ENCODE measurements at places on chromosomes 16 and 17. TPM values are rescaled to one million over a fixed set of nuclear protein-coding genes. Genes with fewer than 3 reads are reported as not detected.

Gene DRC3
- total RNA-seq = 3.3 TPM

GRCh38 chr16:88472637-88473205, 19.6 kb downstream of the ZFPM1 start:
- H3K4me3 ChIP-seq = no peak overlapping the region
- H3K27me3 ChIP-seq = no peaks in the 10 kb centered on the region
- DNase-seq = no peak
- H3K27ac ChIP-seq = no peak overlapping the region

- H3K4me1 ChIP-seq = peaks cover 21% of the 10 kb centered on the region
- H3K27ac ChIP-seq = no peak overlapping the region
- peaks cover 53% of the 10 kb centered on the region for H3K36me3 ChIP-seq
- peak; percentile 82 for DNase-seq
- no peak overlapping the region for H3K4me3 ChIP-seq
- no peaks in the 10 kb centered on the region for H3K27me3 ChIP-seq
These were observed 7.1 kb downstream of the HAS3 start for GRCh38 chr16:69112285-69113129.

GRCh38 chr17:72946696-72947095, 145.8 kb downstream of the SLC39A11 start:
- H3K36me3 ChIP-seq = no peaks in the 10 kb centered on the region
- no peaks in the 10 kb centered on the region for H3K4me1 ChIP-seq
- no peak for DNase-seq
- H3K4me3 ChIP-seq = no peak overlapping the region
- H3K27me3 ChIP-seq = no peaks in the 10 kb centered on the region

- H3K36me3 ChIP-seq = peaks cover 98% of the 10 kb centered on the region
- no peak overlapping the region for H3K27ac ChIP-seq
- peaks cover 31% of the 10 kb centered on the region for H3K4me1 ChIP-seq
These were observed 6.8 kb downstream of the GABARAPL2 start for GRCh38 chr16:75572864-75573542.

DNA sequence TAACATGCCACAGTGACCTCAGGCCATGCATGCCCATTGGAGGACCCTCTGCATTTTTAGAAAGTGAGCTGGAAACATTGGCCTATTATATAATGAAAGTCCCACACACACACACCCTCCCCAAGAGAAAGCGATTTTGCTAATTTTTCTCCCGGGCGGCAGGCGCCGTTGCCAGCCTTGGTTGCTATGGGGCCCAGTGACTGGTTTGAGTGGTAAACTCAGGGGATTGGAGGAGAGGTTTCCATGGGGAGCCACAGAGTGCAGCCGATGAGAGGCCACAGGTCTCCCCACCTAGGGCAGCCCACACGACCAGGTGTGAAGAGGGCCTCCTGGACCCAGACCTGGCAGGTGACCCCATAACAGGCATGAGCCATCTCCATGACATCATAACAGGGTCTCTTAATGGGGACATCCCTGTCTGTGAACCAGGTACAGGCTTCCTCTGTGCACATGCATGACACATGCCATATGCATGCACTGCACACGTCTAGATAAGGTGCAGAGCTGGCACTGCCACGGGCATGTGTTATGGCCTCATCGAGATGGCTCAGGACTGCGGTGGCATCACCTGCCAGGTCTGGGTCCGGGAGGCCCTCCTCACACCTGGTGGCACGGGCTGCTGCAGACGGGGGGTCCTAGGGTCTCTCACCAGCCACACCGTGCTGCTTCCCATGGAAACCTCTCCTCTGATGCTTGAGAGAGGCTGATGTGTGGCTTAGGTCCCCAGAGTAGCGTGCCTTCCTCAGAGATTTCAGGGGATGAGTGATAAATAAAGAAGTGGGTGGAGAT, 144.1 kb downstream of the RBFOX3 start:
- no peaks in the 10 kb centered on the region for H3K4me1 ChIP-seq
- H3K4me3 ChIP-seq = no peak overlapping the region
- H3K27me3 ChIP-seq = peaks cover 22% of the 10 kb centered on the region
- no peak for DNase-seq
- no peak overlapping the region for H3K27ac ChIP-seq

All from upper lobe of right lung (tissue), 1 donor.